Ovary (tissue), 10 donors: ENCODE measurements at places on chromosomes 2 and 18.
A peak's percentile ranks its signal among the peaks of the same experiment; 100 is the strongest.

DNA sequence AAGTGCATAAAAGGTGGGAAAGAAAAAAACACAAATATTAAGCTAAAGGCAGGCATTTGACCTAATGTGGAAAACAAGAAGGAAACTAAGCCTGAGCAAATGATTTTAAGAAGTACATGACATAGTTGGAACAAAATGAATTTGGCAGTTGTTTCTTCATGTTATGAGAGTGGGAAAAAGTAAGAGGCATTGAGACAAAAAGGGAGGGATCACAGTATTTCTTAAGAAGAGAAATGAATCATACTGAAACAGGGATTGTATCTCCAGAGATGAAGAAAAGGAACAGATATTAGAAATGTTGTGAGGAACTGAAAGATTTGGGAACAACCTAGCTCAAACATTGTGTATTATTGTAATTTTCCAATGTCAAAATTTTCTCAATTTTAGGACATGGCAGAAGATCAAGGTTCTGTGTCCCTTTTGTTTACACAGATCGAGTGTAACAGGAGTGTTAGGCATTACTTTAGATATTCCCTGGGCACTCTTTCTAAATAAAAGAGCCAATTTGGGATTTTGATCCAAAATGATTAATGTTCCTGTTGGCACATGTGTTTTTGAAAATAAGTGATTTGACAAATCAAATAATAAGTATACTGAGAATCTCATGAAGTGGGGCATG lies 98.6 kb downstream of the CALCRL start:
- DNase-seq: no peak

DNA sequence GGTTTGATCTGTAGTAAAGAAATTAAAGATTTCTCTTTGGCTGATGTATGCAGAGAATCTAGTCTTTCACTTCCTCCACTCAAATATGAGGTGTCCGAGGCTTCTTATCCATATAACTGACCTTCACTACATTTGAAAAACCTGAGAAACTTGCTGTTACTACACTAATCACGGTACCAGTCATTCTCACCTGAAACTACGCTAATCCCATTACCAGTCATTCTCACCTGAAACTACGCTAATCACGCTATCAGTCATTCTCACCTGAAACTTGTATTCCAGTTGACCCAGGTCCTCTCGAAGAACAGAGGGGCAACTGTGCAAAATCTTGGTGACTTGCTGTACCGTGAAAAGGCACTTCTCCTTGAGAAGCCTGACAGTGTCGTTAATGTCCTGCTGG lies 5.1 kb downstream of the MTERF4 start:
- DNase-seq: no peak

DNA sequence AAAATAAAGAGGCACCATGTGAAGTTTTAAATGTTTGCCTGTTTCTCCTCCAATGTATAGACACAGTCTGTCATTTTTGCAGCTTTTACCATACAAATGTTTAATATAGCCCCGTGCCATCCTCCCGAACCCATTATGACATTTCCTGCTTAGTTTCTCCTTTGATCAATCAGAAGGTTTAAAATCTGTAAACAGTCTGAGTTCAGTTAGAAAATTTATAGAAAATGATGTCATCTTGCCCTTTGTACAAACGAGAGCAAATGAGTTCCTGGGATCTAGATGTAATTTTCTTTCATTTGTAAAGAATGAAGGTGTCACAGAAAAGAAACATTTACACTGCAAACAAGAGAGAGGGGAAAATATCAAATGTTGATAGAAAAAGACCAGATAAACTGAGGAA lies 62.7 kb upstream of the NFU1 start:
- no peak for DNase-seq

DNA sequence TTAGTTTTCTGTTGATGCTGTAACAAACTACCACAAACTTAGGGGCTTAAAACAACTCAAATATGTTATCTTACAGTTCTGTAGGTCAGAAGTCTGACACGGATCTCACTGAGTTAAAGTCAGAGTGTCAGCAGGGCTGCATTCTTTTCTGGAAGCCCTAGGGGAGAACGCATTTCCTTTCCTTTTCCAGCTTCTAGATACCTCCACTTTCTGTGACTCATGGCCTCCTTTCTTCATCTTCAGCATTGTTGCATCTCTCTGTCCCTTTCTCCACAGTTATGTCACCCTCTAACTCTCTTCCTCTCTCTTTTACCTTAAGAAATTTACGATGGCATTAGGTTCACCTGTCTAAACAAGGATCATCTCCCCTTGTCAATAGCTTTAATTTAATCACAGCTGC lies 13.3 kb upstream of the PPP4R1 start:
- no peak for DNase-seq

DNA sequence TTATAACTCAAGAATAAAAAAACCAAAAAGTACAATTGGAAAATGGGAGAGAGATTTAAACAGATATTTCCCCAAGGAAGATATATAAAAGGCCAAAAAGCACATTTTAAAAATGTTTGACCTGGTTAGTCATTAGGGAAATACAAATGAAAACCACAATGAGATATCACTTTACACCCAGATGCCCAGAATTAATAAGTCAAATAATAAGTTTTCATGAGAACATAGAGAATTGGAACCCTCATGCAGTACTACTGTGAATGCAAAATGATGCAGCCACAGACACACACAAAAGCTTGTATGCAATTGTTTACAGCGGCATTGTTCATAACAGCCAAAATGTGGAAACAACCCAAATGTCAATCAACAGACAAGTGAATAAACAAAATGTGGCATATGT lies 165.9 kb downstream of the ZNF385B start:
- DNase-seq: no peak

- DNase-seq: peak; percentile 44
Measured at GRCh38 chr18:58180738-58181353, 136.8 kb downstream of the NEDD4L start.

GRCh38 chr2:70767079-70767698 lies 811 bp downstream of the ADD2 start:
- no peak for DNase-seq

GRCh38 chr2:70777450-70777849 lies 9.4 kb upstream of the ADD2 start:
- DNase-seq: no peak

GRCh38 chr2:44237221-44237620 lies 38.1 kb upstream of the SLC3A1 start:
- DNase-seq: no peak

GRCh38 chr2:80482276-80482675 lies 177.7 kb upstream of the LRRTM1 start:
- DNase-seq: no peak

DNA sequence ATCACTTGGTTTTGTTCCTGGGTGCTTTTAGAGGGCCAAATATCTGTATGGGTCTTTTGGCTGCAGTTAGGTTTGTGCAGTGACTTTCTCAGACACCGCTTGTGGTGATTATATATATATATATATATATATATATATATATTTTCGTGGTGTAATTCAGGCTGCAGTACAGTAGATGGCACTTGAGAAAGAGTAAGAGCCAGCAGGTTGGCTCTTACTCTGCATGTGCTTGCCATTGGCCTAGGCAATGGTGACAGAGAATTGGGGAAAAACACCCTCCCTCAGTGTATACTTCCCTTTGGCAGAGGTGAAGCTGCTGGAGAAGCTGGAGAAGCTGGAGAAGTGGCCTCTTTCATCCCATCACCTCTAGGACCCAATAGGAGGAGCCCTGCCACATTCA lies 22.2 kb upstream of the MYL1 start:
- no peak for DNase-seq

DNA sequence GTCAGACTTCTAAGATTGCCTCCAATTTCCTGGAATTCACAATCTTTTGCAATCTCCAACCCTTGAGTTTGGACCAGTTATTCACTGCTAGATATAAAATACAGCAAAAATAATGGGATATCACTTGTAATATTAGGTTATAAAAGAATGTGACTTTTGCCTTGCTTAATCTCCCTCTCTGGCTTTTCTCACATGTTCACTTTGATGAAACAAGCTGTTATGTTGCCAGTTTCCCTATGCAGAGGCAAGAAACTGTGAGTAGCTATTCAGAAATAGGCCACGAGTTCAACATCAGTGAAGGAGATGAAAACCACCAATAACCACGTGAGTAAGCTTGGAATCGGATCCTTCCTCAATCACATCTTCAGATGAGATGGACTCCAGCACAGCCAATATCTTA lies 842.7 kb downstream of the RNF144A start:
- no peak for DNase-seq

DNA sequence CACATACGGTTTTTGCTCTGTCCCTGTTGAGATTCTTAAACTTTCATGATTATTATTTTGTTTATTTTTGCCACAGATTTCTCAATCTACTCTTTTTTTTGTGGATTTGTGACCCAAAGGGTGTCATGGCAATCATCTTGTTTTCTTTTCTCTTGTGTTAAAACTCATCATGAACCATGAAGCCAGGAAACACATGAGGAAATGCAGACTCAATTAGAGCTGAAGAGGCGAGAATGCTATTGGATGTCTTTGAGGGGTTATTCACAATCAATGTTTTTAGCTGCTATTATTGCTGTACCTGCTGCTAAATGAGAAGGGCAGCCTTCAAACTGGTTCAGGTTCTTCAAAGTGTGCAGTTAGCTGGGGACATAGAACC lies 99.5 kb upstream of the MMADHC start:
- DNase-seq: no peak
